Stimulated activated CD4-positive, alpha-beta T cell treated with anti-CD3 and anti-CD28 coated beads, Interleukin-2, amount 100 ng/mL, for 24 hours (primary cell): ENCODE measurements at places on chromosomes 12 and 14.

GRCh38 chr14:101716077-101716950 lies 45.2 kb upstream of the PPP2R5C start:
- no peak for DNase-seq

DNA sequence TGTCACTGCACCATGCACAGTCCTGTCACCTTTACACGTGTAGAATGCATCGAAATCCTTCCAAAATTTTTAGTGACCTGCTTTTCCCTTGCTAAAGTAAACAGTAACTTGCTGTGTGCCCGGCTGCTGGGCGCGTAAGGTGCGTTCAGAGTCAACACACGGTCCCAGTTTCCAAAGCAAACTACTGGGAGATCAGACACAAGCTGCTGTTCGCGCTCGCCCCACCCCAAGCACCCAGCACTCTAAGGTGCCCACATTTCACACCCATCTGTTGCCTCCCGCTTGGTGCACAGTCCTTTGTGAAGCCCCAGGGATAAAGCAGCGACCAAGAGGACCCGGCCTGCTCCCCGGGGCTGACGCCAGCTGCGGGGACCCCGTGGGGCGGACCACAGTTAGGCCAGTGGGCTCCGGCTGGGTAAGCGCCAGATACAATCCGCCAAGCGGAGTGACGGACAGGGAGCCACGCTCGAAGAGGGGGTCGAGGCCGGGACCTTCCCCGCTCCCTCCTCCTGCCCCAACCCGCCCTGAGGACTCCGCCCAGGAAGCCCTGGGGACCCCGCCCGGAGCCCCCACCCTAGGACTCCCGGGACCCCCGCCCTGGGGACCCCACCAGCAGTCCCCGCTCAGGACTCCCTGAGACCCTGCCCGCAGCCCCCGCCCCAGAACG lies 633 bp downstream of the STX2 start:
- DNase-seq, result peak; percentile 31

GRCh38 chr12:131559517-131560516 lies 151.1 kb upstream of the SFSWAP start:
- DNase-seq, result no peak

DNA sequence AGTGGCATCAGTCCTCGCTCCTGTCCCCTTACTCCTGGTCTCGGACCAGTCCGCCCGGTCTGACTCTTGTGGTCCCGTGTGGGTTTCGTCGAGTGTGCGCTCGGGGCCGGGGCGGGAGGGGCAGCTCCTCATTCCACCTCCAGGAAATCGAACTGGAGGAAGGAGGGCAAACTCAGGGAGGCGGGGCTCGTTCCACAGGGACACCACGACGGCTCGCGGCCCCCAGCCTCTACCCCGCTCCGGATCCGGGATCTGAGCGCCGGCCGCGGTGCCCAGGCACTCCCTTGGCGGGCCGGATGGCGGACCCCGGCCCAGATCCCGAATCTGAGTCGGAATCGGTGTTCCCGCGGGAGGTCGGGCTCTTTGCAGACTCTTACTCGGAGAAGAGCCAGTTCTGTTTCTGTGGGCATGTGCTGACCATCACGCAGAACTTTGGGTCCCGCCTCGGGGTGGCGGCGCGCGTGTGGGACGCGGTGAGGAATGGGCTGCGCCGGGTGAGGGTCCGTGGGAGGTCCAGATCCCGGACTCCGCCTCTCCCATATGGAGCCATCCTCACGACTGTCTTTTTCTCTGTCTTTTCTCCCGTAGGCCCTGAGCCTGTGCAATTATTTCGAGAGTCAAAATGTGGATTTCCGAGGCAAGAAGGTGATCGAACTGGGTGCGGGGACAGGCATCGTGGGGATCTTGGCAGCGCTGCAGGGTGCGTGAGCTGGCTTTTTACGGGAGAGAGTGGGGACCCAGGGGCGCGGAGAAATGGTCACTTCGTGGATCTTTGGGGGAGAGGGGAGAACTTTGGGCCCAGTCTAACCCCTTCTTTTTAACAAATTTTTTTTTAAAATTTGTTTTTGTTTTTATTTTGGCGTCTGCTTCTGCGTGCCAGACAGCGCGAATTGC lies at the start of gene EEF1AKMT3:
Gene EEF1AKMT3 (plus strand): TSS at position 186 of the 894 bp plus-strand sequence. CDS start 111 bp downstream, at position 297.
- no peak for DNase-seq

GRCh38 chr14:102821252-102821651 lies 44.0 kb downstream of the TRAF3 start:
- no peak for DNase-seq

GRCh38 chr12:84732828-84733340 lies 179.7 kb downstream of the SLC6A15 start:
- DNase-seq, result no peak

- DNase-seq, result no peak
Measured at GRCh38 chr12:20463913-20464524, 95.7 kb downstream of the PDE3A start.

DNA sequence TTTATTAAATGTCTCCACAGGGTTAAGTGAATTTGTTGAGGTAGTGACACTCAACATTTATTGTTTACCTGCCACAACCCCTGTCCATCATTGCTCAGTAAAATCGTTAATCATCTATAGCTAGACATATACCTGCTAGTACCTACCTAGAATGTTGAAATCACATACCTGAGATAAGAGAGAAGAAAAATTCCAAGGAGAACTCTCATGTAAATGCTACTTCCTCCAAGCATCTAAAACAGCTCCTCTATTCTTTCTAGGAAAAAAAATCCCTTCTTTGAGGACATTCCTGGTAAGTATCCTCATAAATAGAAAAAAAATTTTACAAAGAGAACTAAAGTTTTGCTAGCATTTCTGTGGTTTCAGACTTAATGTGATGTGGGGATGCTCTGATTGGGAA lies 325.1 kb downstream of the DAD1 start:
- no peak for DNase-seq

GRCh38 chr14:49994951-49995561 lies 102.2 kb downstream of the ARF6 start:
- no peak for DNase-seq

DNA sequence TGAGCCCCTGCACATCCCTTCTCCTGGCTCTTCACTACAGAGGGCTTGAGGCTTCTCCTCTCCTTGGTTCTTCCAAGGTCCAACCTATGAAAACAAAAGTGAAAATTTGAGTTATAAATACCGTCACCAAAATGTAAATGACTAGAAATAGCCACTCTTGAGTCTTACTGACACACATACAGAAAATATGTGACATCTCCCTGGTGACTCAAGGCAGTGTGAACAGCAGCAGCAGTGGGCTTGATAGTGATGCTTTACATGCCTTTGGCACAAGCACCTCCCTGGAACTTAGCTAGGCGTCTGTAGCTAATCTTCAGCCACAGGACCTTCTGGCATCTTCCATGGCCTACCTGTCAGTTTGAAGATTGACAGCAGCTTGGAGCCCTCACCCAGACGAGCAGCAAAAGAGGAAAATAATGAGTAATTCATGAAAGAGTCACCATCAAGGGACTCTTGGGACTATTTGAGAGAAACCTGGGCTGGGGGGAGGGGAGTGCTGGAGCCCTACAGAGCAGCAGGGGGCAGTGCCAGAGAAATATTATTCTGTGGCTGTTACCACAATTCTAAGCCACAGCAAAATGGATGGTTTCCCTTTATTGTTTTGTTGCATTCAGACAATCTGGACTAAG lies 158.0 kb downstream of the KCNK10 start:
- DNase-seq, result no peak

DNA sequence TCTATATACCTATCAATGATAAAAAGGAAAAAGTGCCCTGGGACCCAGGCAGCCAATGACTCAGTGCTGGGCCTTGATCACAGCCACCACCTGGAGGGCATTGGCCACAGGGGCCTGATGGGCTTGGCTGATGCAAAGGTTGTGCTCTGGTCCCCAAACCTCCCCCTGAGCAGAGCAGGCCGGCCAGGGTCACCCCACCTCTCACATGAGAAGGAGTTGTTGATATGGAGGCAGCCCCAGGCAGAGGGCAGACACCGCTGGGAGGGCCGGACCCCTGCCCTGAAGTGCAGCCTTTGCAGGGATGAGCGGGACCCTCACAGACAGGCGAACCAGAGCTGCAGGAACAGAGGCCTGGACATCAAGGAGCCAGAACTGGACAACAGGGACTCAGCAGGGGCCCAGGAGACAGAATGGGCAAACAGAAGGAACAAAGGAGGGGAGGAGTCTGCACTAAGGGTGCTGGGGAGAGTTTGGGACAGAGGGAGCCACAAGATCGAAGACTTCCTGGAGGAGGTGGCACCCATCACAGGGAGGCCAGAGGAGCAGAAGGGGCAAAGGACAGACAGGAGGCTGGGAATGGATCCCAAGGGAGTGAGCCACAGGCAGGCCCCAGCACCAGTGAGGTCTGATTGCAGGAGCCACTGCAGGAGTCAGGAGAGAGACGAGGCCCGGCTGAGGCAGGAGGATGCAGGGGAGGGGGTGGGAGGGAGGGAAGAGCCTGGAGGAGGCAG lies 105.0 kb downstream of the TNFAIP2 start:
- DNase-seq, result no peak
